ENCODE measurements at places on chromosomes 5 and 9.

DNA sequence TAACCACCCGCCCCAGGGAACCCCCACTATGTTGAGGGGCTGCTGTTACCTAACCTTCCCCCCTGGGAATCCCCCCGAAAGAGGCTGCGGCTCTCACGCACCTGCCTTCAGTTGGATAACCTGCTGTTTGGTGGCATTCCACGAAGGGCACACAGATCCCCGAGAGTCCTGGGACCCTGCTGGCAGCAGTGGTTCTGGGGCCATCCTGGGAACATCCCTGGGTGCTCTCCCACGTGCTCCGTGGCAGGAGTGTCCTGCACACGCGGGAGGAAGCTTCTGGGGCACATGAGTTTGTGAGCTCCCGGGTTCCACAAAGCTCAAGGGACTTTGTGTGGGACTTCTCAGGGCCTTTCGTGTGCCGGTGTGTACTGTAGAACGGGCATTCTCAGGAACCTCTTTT is 102.3 kb downstream of the RXRA start:
- no peak for DNase-seq

GRCh38 chr5:135999406-136000139 is 29.2 kb upstream of the TGFBI start:
- DNase-seq = no peak

- no peak for DNase-seq
These were observed 134.8 kb downstream of the TMEM174 start for GRCh38 chr5:73307645-73308355.

DNA sequence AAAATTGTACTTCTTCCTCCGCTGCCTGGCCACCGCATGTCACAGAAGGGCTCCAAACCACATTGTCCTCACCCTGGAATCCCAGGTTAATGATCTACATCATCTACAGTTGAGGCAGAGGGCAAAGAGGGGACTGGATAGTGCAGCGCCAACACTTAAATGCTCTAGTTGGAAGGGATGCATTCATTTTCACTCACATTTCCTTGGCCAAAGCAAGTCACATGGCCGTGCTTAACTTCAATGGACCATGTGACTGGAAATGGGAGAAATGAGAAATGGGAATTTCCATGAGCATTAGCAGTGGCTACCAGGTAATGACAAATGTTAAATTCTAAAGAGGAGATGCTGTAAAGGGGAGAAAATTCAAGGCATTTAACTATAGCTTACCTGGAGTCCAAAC is 13.3 kb upstream of the GNAQ start:
- no peak for DNase-seq

DNA sequence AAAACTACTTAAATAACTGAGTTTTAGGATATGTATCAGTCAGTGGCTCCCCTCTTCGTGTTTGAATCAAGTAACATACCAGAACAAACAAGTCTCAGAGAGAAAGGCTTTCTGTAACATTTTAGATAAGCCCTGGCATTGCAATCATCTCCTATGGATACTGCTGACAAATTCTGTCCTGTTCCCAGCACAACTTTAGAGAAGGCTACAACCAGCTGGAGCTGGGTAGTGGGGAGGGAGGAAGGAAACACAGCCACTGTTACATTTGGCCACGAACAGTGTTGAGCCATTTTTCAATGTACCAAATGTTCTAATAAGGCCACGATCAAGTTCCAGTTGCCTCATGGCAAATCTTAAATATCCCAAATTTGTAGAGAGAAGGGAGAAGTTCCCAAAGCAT is 511.8 kb upstream of the WWC1 start:
- no peak for DNase-seq

- no peak for DNase-seq
These were observed 36.2 kb upstream of the CXXC5 start for GRCh38 chr5:139611703-139612584.

GRCh38 chr5:68817632-68818031 is 276.2 kb upstream of the SLC30A5 start:
- no peak for DNase-seq

DNA sequence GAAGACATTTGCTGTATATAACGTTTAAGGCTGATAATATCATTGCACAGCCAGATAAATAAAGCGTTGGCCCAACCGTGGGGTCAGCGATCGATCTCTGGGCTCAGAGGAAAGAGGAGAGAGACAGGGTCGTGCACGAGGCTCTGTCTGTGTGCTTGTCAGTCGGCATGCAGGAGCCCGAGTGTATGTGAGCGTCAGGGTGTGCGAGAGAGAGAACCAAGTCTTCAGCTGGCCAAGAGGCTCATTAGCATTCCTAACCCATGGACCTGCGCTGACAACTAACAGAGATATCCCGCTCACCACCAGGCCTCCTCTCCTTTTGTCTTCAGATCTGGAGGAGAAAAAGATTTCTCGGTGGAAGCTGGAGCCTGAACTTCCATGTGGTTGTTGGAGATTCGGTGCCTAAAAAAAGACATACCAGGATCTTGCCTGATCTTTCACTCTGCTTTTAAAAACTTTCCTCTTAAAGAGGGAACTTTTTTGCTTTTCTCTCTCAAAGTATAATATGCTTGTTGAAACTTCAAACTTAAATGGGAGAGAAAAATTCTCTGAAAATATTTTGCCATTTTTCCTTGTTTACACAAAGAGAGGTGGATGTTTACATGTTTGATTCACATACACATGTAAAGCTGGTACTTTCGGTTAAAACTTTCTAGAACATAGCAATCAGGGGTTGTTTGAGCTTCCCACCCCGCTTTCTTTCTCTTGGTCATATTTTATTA is 16.5 kb downstream of the NR2F1 start:
- DNase-seq = no peak

DNA sequence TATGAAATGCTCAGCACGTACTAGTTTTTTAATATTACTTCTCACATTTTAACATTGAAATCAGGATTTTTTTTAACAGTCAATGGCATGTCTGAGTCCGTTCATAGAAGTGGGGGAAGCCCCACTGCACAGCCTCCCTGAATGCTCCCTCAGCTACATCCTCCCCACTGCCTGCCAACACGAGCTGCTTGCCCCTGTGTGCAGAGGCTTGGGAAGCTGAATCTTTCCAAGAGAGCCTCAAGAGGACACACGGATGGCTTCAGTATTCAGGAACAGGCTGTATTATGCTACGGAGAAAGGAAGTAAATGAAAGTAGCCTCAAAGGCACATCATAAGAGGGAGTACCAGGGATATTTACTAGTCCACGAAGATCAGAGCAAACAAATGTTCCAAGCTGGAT is 248.7 kb downstream of the SPOCK1 start:
- no peak for DNase-seq

DNA sequence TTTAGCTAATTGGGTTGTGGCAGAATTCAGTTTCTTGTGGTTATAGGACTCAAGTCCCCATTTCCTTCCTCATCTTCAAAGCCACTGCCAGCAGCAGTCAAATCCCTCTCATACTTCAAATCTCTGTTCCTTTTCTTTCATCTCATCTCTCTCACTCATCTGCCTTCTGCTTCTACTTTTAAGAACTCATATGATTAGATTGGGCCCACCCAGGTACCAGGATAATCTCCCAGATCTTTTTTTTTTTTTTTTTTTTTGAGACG is 8.0 kb upstream of the REEP5 start:
- peak; percentile 68 for DNase-seq

GRCh38 chr5:102845041-102845440 is 89.9 kb downstream of the PAM start:
- DNase-seq = no peak

DNA sequence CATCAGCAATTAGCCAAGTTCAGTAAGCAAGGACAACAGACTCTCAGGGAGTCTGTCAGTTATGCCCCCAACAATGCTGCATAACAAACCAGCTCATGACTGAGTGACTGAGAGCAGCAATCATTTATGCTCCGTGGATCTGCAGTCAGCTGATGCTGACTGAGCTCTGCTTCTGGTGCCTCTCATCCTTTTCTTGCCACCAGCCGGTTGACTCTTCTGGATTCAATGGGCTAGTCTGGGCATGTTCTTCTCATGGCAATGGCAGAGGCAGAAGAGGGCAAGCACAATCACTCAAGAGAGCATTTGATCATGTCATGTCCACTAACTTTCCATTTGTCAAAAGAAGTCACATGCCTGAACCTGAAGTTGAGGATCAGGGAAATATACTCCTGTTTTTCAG is 157.0 kb upstream of the NTRK2 start:
- no peak for DNase-seq

DNA sequence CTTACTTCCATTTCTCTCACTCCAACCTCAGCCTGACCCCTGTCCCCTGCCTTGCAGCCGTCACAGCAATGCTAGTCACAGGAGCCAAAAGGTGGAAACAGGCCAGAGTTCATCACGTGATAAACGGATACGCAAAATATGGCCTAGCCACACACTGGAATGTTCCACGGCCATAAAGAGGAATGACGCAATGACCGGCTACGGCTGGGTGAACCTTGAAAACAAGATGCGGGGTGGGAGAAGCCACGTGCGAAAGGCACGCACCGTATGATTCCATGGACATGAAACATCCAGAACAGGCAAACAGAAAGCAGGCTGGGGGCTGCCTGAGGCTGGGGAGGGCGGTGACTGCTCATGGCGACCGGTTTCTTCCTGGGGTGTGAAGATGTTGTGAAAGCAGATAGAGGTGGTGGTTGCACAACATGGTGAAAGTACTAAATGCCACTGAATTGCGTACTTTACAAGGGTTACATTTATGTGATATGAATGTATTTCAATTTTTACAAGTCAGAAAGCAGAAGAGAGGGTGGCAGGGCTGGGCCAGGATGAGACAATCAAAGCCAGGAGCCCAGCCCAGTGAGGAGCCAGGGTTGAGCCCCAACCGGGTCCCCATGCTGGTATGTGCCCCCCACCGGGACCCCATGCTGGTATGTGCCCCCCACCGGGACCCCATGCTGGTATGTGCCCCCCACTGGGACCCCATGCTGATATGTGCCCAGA is 117.8 kb upstream of the SARDH start:
- no peak for DNase-seq

DNA sequence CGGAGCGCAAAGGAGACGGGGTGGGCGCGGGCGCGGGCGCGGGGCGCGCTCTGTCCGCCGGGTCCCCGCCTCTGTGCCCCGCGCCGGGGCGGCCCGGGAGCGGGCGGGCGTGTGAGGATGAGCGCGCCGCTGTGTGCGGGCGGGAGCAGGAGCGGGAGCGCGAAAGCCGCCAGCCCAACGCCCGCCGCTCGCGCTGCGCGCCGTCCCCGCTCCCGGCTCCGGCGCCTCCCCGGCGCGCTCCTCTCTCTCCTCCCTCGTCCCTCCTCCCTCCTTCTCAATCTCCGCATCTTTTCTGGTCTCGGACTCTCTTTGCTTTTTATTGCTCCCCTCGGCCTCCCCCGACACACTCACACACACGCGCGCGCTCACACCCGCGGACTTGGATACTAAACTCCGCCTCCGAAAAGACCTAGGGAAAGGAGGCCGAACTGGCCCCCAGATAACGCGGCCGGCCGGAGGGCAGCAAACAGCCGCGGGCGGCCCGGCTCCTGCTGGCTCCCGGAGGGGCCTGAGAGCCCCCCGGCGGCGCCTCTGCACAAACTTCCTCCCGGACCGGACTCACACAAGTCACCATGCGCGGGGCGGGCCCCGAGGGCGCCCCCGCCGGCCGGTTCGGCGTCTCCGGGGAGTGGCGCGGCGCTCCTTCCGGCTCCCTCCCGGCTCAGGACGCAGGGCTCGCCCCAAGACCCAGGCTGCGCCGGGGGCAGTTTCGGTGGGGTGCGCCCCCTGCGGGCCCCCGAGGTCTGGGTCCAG is at the start of gene FIBCD1:
FIBCD1 (minus strand) TSS at position 596 of the 753 bp plus-strand sequence. CDS start 640 bp downstream, outside the sequence.
- peak; percentile 21 for DNase-seq

- no peak for DNase-seq
These were observed 36.4 kb downstream of the RASGEF1C start for GRCh38 chr5:180172447-180173197.

DNA sequence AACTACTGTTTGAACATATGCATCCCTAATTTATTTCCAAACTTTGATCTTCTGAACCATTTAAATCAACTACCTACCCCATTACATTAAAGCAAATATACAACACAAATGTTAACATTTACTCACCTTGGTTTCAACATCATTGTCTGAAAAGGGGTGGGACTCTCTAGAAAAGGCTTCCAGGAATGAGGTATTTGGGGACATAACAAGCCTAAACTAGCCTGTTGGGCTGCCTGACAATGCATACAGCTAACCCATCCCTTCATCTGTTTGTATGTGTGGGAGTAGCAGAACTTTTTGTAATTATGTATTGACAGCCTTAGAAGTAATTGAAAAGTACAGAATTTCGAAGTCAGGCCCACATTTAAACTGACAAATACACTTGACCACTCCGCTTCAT is 2225.9 kb upstream of the C9orf72 start:
- no peak for DNase-seq

GRCh38 chr9:131714821-131715220 is 25.1 kb downstream of the RAPGEF1 start:
- no peak for DNase-seq

- no peak for DNase-seq
These were observed 757 bp downstream of the TMEM250 start for GRCh38 chr9:136117916-136118319.

- no peak for DNase-seq
These were observed 258.5 kb downstream of the AGTPBP1 start for GRCh38 chr9:85483208-85483607.

DNA sequence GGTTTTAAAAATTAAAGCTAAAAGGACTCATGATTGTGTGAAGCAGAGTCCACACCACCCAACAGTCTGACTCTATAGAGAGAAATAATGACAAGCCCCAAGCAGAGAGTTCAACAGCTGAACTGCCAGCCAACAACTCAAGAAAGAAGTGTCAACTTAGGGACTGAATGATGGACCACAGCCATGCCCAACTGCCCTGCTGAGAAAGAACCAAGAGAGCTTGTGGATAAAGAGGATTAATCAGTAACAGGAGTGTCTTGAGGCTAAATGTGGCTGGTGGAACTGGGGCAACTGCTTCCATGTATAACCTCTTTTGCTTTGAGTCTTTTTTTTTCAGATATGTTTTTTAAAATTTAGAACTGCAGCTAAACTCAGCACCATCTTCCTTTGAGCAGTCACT is 109.3 kb downstream of the HSD17B3 start:
- DNase-seq = no peak

DNA sequence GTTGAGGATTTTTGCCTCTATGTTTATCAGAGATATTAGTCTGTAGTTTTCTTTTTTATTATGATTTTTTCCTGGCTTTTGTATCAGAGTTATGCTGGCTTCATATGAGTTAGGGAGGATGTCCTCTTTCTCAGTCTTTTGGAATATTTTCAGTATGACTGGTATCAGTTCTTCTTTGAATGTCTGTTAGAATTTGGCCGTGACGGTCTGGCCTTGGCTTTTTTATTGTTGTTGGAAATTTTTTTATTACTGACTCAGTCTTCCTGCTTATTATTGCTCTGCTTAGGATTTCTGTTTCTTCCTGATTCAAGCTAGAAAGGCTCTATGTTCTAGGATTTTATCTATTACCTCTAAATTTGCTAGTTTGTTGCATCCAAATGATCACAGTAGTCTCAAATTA is 421.9 kb downstream of the CDH10 start:
- no peak for DNase-seq
